ENCODE measurements at places on chromosomes 6 and 20. TPM values are rescaled to one million over a fixed set of nuclear protein-coding genes. Genes with fewer than 3 reads are reported as not detected.
A peak's percentile ranks its signal among the peaks of the same experiment; 100 is the strongest.

DNA sequence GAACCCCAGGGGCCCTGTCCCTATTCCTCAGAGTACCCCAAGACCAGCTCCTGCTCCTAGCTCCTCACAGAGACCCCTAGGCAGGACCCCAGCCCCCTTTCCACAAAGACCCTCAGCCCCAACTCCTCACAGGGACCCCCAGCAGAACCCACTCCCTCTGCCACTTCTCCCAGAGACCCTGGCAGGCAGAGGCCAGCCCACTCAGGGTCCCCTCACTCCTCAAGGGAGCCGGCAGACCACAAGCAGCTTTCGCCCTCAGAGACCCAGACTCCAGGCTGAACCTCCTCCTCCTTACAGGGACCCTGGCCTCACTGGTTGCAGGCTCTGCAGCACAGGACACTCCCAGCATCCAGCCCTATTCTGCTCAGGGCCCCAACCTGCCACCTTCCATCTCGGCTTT is 575 bp downstream of the SLC44A4 start:
- no peak for DNase-seq

GRCh38 chr6:82085701-82086100 is 161.8 kb downstream of the IBTK start:
- no peak for DNase-seq

ATP6V1G2 gene
- total RNA-seq, result 3.8 TPM

DNA sequence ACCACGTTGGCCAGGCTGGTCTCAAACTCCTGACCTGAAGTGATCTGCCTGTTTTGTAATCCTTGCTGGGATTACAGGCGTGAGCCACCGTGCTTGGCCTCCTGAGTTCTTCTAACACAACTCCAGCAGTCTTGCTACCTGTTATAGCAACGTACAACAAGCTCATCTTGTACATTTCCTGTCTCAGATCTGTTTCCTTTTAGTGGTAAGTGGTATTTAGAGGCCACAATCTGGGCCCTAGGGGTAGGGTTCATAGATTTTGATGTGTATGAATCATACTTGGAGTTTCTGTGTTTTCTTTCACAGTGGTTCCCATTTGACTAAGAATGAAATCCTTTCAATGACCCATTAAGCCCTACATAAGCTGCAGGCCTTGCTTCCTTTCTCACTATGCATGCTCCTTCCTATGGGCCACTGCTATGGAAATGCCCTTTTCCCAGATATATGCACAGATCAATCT is 27.1 kb upstream of the SYNCRIP start:
- no peak for DNase-seq

DNA sequence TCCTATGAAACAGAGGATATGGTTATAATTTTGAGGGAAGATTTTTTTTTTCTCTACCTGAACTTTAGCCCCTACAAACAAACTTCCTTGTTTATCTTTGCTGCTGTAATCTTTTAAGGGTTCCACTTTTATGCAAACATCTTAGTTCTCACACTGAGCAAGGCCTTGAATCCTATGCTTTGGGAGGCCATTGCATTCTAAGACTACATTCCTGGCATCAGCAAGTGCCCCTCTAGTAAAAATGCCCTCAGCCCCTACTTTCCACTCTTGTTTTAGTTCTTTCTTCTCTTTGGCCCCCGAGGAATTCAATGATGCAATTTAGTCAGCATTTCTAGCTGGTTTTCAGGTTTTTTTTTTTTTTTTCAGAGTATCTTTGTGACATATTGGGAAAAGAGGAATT is 8.1 kb upstream of the AHI1 start:
- no peak for DNase-seq

MAD2L1BP gene
- 20.6 TPM for total RNA-seq

- no peak for DNase-seq
These were observed 34.1 kb downstream of the MEI4 start for GRCh38 chr6:77686931-77687330.

DNA sequence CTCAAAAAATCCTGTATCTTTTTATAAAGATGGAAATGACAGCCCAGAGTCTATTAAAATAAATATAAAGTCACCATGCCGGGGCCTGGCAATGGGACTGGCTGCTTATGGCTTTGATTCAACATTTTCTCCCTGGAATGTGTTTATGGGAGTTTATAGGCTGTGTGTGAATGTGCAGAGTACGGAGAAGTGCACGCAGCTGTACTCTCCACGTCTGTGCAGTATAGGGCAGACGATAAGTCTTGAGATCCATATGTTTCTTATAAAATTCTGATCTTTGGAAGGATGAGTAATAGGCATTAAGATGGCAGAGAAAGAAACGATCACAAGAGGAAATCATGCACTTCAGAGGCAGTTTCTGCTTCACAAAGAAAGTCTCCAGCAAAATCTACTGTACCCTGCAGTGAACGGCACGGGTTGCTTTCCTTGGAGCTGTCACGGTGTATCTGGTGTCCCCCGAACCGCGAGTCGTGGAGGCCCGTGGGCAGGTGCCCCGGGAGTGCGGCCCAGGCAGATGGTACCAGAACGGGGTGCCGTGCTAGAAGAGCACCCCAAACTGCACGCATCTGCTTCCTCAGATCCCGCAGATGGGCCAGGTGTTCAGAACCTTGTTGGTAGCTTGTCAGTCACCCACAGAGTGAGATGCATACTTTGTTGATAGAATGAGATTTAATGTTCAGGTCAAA is 382.5 kb downstream of the TAF4 start:
- DNase-seq, result no peak

- DNase-seq, result peak; percentile 58
These were observed 97.5 kb downstream of the ZMYND8 start for GRCh38 chr20:47258745-47259695.

DNA sequence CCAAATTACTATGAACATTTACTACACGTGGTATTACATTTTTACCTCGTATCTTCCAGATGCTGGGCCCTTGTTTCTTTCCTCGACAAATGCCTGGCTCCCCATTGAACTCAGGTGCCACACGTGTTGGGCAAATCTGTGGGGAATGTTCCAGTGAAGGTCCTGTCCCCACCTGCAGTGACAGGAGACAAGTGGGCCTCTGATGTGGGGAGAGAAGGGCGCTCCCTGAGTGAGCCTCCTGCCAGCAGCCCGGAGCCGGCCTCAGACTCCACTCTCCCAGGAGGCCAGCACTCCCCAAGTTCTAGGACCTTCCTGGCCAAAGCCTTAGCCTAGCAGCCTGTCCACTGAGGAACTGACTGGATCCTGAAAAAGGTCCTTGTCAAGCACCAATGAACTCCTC is 21.7 kb upstream of the SCML4 start:
- DNase-seq, result no peak

DNA sequence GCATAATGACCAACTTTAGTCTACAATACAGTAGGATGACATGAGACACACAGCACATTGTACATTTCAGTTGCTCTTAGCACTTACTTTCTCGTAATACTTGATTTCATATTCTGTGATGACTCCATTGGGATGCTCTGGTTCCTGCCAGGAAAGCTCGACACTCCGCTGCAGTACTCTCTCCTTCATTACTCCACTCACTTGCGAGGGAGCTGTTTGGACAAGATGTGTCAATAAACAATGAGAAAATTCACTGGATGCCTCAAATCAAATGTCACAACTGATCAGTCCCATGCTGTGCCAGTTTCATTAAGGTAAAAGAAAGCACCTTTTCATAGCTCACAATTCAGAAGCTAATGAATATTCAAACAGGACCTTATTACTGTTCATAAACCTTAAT is 147.1 kb downstream of the EPHA7 start:
- DNase-seq, result no peak

- DNase-seq, result peak; percentile 39
These were observed 613.5 kb downstream of the PHF3 start for GRCh38 chr6:64249115-64249514.

SNHG17 gene
- 7.4 TPM for total RNA-seq

DNA sequence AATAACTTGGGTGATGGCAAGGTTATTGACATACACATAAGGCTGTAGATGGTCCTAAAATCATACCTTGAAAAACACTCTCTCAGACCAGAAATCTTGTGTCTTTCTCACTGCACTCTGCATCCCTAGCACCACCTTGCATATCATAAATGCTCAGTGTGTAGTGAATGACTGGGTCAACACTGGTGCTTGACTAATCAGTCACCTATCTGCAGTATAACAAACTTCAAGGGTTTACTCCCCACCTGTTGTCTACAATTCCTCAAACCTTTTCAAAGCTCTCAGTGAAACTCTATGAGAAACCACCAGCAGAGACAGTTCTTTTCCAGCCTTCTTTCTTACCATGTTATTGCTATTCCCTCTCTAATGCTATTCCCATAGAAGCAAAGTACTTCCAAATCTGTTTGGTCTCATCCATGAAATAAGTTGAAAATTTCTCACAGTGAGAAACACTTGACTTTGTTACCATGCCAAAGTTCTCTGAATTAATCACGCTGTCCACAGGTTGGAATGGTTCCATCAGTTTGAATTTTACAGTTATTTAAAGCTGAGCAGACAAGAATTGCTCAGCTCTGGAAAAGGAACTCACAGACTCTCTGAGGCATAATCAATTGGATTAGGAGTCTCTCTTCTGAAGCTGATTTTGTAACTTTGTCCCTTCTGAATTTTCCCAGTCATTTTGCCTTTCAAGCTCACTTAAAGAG is 104.8 kb upstream of the EYA4 start:
- no peak for DNase-seq

OSER1 gene
- 12.6 TPM for total RNA-seq

DNA sequence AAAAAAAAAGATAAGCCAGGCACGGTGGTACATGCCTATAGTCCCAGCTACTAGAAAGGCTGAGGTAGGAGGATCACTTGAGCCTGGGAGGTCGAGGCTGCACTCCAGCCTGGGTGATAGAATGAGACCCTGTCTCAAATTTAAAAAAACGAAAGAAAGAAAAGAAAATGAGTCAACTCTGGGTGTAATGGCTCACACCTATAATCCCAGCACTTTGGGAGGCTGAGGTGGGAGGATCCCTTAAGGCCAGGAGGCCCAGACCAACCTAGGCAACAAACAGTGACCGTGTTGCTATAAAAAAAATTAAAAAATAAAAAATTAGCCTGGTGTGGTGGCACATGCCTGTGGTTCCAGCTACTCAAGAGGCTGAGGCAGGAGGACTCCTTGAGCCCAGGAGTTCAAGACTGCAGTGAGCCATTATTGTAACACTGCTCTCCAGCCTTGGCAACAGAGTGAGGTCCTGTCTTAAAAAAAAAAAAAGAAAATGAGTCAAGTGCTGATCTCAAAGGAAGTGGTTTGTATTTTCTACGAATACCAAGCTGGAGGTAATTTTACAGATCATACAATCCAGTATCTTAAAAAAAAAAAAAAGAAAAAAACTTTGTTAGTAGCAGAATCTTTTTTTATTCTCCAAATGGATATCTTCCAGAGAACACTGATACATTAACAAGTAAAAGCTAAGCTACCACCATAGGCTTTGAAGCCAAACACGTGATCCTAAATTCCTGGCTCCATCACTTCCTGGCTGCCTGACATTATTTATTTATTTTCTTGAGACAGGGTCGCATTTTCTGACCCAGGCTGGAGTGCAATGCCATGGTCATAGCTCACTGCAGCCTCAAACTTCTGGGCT is 5.7 kb downstream of the COMMD7 start:
- DNase-seq, result peak; percentile 87

DNA sequence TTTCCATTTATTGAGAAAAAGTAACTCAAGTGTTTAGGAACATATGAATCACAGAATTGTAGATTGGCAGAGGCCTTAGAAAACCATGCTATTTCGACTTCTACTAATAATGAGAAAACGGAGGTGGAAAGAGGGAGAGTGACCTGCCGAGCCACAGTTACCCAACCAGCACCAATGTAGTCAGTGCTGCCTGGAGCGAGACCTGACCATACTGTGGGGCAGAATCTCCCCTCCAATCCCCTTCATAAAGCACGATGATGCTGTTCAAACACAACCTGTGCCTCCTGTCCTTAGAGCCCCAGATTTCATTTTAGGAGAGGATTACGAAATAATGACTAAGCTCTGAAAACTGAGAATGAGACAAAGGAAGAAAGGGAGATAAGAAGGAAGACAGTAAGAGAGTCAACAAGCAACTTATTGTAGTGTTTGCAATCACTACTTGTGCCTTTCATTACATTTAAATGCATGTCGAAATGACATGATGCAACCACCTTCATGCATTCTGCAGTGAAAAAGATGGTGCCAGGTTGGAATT is 70.6 kb downstream of the ATXN1 start:
- DNase-seq, result peak; percentile 80

- no peak for DNase-seq
These were observed 242.7 kb downstream of the CLIC5 start for GRCh38 chr6:45772886-45773495.
